ENCODE measurements at places on chromosomes 1 and 21.

- DNase-seq, result no peak
Measured at GRCh38 chr1:4977701-4978100, 323.3 kb downstream of the AJAP1 start.

- DNase-seq, result no peak
Measured at GRCh38 chr1:112060261-112060660, 70.8 kb upstream of the KCND3 start.

DNA sequence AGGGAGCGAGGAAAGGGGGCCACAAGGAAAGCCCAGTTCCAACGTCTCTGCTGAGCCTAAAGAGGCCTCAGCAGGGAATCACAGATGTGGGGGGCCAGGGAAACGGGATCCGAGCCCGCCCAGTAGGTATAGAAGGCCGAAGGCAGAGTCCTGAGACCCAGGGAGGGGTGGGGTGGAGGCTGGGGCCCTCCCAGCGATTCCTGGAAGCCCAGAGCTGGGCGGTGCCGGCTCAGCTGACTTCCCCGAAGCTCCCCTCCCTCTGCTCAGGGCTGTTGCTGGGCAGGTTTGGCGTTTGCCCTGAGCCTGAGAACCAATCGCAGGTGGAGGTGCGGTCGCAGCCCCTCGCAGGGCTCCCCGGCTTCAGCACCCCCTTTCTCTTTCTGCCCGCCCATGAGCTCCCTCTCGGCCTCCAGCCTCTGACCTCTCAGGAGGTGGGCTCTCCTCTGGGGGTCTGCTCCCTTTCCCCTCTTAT is 12.8 kb downstream of the ADAMTSL4 start:
- peak; percentile 98 for DNase-seq

DNA sequence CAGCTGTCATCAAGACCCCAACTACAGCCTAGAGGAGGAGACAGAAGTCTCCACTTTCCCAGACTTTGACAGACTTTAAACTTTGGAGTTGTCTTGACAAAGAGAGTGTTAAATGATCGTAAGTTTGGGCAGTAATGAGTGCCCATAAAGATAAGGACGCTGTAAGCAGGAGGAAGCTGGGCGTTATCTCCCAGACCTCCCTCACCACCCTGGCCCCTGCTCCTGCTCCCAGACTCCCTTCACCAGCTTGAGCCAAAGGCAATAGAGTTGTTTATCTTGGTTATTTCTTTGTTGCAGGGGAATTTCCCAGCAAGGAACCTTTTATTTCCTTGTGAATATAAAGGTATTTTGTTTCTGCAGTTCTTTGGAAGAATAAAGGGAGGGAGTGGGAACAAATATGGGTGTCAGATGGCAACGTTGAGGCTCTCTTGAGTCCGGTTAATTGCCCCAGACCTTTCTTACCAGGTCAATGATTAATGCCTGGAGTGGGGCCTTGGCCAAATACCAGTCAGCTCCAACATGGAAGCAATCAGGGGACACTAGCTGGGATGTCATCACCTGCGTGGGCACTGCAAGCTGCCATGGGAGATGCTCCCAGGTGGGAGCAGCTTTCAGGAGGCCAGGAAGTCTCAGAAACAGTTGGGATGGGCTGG is 4.4 kb downstream of the PIGR start:
- DNase-seq, result no peak

- no peak for DNase-seq
Measured at GRCh38 chr21:14259747-14260146, 43.8 kb downstream of the RBM11 start.

DNA sequence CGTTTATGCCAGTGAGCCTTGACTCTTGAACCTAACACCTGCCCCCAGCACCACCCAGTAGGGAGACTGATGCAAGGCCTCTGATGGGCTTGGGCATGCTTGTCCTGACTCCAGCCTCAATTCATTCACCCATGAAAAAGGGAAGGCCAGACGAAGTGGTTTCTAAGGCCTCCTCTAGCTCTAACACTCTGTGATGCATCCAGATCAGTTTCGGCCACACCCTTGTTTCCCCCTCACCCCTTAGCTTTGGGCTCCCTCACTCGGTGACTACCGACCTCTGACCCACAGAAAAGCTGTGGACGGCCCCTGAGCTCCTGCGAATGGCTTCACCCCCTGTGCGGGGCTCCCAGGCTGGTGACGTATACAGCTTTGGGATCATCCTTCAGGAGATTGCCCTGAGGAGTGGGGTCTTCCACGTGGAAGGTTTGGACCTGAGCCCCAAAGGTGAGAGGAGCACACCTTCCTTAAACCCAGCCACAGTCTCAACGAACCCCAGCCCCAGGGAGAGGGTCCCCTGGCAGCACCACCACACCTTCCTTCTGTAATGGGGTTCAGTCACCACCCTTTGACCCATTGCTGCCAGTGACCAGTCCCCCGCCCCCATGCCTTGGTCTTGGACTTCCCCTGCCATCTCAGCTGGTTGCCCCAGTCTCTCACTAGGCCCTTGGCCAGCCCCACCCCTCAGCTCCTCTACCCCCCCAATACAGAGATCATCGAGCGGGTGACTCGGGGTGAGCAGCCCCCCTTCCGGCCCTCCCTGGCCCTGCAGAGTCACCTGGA is 9.0 kb downstream of the NPR1 start:
- no peak for DNase-seq

DNA sequence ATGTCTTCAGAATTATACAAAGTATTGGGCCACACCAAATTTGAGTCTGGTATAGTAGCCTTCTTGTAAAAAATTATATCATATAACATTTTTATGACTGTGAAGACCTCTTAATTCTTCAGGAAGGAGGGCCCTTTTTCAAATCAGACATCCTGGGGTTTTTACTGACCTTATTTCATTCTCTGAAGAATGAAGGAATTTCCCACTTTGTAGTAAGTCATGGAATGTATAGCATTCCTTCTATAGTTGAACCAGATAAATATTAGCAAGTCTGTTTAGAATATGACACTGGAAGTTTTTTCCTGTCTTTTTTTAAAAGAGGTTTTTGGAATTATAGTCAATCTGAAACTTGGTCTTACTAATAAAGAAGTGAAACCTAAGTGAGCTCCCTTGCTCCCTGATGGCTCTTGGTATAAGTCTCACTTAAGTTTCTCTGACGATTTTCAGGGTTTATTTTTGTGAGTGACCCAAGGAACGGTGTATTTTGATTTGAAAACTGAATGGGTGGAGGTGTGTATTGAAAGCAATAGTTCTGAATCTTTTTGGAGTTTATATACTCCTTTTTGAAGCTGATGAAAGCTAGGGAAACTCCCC is 23.7 kb downstream of the SNX27 start:
- no peak for DNase-seq

- DNase-seq, result no peak
Measured at GRCh38 chr1:12472798-12473551, 145.0 kb downstream of the DHRS3 start.

DNA sequence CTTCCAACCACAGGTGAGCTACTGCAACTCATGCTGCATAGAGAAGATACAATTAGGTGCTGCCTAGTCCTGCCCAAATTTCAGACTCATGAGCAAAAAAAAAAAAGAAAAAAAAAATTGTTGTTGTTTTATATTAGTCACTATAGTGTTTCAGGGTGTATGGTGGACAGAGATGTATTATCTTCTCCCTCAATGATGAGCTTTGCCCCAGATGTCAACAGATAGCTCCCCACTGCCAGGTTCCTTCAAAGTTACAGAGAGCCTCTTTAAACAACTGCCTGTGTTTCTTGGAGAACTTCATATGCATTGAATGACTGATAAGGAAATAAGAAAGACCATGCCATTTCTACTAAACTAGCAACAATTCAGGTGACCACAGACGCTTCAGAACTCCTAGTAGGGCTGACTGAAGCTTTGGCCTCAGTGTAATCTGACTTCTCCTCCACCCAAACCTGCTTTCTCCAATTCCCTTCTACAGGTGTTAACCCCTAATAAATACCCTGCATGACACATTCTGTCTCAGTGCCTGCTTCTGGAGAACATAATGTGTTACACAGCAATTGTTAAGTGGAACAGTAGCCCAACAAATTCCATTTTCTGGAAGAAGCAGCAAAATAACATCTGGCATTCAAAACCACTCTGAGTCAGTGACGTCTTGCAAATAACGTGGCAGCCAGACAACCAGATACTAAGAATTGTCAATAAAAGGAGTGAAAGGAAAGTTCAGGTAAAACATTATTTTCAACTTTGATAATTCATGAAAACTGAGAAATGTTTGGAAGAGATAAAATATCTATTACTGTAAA is 147.7 kb downstream of the CDC42BPA start:
- no peak for DNase-seq

DNA sequence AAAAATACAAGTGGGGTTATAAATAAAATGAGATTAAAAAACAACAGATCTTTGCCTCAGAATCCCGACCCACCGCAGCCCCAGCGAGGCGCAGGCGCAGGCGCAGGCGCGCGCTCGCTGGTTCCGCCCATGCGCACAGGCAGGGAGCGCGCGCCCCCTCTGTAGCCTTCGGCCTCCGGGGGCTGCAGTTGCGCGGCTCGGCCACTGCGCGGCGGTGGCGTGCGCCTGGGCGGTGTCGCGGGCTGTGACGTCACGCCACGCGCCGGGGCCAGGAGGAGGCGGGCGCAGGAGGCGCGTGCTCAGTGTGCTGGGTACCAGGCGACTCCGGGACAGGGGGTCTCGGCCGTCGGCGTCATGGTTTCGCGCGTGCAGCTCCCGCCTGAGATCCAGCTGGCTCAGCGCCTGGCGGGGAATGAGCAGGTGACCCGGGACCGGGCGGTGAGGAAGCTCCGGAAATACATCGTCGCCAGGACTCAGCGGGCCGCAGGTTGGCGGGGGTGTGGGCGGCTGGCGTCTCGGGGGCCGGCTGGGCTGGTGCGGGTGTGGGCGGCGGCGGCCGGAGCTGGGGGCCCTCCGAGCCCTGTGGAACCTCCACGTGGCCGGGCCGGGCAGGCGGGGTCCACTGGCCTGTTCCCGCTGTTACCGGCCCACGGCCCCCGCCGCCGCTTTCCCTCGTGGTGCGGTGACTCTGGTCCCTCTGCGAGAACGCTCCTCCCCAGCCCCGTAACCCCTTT is at the start of gene RRP1:
TSS of gene RRP1 (plus strand) at position 302 of the 734 bp plus-strand sequence. CDS start at position 355, 53 bp downstream.
- peak; percentile 96 for DNase-seq

DNA sequence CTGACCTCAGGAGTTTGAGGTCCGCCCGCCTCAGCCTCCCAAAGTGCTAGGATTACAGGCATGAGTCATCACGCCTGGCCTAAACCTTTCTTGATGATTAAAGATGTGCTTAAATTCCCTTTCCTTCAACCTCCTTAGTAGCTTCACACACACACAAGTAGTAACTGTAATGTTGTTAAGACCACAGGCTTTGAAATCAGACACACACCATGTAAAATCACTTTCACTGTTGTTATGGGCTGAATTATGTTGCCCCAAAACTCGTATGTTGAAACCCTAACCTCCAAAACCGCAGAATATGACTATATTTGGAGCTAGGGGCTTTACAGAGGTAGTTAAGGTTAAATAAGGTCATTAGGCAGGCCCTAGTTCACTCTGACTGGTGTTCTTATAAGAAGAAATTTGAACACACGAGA is 180.2 kb downstream of the NR5A2 start:
- no peak for DNase-seq

DNA sequence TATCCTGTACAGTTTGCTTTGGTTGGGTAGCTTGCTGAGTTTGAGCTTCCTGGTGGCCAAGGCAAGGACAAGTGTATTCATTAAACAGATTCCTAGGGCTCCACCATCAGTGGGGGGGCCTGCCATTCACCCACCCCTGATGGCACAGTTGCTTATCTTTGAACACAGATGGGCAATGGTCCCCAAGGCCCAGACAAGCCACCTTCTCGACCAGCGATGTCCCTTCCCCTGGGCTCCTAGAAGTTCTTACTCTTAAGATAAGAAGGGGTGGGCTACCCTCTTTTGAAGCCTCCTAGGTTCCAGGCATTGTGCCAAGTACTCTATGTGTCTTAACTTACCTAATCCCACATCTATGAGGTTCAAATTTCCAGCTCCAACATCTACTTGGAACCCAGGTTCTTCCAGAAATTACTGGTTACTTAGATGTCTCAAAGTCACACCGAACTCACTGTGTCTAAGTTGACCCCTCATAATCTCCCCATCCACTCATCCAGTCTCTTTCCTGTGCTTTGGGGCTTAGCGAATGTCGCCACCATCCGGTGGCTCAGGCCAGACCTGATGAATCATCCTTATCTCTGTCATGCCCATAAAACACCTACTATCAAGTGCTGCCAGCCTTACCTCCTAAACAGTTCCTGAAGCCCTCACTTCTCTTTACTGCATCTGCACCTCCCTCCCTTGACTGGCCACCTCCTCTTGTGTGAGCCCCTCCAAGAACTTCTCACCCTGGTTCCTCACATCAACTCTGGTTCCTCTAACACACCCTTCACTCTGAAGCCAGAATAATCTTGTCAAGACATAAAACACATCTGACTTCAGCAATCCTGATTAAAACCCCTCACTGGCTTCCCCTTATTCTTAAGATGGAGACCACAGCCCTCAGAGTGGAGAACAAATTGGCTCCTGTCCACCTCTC is 50.1 kb downstream of the KLHDC7A start:
- peak; percentile 47 for DNase-seq

DNA sequence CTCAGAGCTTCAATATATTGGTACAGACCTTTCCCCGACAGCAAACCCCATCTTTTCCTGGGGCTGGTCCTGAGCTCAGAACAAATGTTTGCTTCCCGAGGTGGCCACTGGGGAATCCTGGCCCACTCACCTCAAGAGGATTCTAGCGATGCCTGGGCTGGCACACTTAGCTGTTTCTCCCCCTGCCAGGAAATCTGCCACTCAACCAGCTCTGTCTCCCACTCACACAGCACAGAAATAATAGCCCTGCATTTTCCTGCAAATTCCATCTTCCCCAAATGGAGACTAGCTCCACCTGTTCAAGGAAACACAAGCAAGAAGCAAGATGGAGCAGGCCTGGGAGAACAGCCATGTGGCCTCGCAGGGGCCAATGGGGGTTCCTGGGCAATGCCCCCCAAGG is 21.1 kb downstream of the KCNN3 start:
- no peak for DNase-seq

DNA sequence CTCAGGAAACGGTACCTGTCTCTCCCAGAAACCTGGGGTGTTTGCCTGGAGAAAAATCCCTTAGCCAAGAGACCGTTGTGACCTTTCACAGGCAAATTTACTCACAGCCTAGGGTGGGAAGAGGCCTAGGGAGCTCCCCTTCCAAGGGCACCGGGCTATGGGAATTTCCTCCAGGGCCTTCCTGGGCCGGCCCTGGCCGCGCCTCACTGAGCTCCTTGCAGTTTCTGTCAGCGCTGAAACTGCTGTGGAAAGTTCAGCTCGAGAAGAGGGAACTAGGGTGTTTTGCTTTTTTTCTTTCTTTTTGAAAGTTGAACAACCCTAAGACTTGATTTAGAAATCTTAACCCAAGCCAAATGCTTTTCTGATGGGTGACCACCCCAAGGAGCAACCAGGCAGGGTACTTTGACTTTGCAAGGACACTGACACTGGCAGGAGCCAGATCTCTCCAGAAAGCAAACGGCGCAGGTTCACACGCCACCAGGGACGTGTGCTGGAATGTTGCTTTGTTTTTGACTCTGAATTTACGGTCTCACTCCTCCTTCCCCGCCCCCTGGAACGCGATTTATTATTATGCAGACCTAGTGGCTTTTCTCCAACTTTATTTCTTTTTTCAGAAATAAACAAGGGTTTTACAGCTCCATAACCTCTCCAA is 229.6 kb upstream of the JUN start:
- DNase-seq, result no peak

- DNase-seq, result no peak
Measured at GRCh38 chr21:14678973-14679574, 133.0 kb upstream of the SAMSN1 start.

GRCh38 chr1:26811057-26811456 is 15.4 kb upstream of the ZDHHC18 start:
- DNase-seq, result no peak

GRCh38 chr1:24110642-24111261 is 1.2 kb downstream of the MYOM3 start:
- no peak for DNase-seq
